OCI-LY7 (cell line): ENCODE measurements at places on chromosomes 2 and 18. TPM values are rescaled to one million over a fixed set of nuclear protein-coding genes. Genes with fewer than 3 reads are reported as not detected.

The NR4A2 gene
- total RNA-seq: 0.13 and 0.59 TPM in 2 replicates

The VAMP5 gene
- total RNA-seq: 3.8 and 3.9 TPM in 2 replicates

The TMEM169 gene
- 0.42 and 0.57 TPM in 2 replicates for total RNA-seq

The DLX1 gene
- total RNA-seq: not detected in 2 replicates

The ANKRD62 gene
- total RNA-seq: 7.1 and 7.3 TPM in 2 replicates

The UGT1A4 gene
- not detected in 2 replicates for total RNA-seq

The OTOS gene
- total RNA-seq: not detected in 2 replicates

The MATN3 gene
- not detected in 2 replicates for total RNA-seq

The POTEC gene
- not detected in 2 replicates for total RNA-seq

The SNORC gene
- total RNA-seq: 0.59 and 1.4 TPM in 2 replicates

The TACR1 gene
- not detected in 2 replicates for total RNA-seq
